ENCODE measurements at places on chromosomes 4 and X.
A peak's percentile ranks its signal among the peaks of the same experiment; 100 is the strongest.

DNA sequence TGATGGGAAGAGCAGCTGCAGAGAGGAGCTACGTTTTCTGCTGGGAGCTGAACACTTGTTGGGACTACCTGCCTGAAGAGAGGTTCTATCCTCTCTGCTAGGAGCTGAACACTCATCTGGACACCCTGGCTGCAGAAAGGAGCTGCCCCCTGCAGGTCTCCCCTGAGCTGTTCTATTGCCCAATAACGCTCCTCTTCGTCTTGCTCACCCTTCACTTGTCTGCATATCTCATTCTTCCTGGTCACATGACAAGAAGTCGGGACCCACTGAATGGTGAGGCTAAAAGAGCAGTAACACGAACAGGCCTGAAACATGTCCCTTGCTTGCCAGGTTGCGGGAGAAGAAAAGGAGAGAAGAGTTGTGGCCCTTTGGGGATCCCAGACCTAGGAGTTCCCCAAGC lies 27.8 kb downstream of the NAA11 start:
- no peak for DNase-seq

DNA sequence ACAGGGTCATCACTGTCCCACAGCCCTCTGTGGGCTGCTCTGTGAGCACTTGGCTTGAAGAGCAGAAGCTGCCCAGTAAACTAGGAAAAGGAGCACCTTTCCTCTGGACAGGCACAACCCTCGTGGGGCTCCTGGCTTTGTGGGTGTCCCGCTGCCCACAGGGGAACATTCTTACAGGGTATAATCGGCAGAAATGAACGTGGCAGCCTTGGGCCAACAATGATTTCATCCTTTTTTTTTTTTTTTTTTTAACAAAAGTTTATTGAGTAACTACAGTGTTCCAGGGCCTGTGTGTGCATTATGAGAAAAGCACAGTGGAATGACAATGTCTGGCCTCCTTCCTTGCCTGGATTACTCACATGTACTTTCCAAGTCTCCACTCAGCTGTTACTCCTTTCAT lies 197.2 kb downstream of the PDGFC start:
- DNase-seq: no peak

- DNase-seq: no peak
Observed at GRCh38 chr4:158609116-158609515, 62.6 kb downstream of the C4orf46 start.

DNA sequence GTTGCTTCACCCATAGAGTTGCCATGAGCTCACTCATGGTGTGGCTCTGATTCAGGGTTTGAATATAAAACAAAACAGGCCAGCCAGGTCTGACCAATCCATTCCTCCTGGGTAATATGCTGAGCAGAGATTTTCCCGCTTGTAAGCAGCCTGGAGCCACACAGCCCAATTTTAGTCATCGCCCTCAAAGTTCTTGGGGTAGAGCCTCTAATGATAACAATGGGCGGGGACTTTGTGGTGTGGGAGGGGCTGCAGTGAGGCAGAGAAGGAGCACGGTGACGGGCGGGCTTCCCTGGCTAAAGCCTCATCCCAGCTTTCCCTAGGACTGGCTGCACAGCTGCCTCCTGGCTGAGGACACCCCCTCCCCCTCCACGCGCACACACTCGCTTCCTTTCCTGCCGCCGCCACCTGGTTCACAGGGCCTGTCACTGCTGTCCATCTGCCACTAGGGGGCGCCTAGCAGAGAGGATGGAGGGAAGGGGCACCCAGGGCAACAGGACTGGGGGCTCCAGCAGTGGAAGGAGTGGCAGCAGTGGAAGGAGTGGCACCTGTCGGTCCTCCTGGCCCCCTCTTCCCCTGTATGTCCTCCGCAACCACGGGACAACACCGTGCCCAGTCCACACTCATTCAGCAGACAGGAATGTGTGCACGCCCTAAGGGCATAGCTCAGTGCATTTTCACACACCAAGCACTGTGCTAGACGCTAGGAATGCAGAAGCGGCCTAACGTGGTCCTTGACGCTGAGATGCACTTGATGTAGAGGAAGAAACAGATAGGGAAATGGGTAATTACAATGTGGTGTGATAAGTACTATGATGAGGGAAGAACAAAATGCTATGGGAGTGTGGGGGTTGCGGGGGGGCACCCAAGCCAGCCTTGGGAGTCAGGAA lies 26.8 kb downstream of the PRPS1 start:
- peak; percentile 66 for DNase-seq

DNA sequence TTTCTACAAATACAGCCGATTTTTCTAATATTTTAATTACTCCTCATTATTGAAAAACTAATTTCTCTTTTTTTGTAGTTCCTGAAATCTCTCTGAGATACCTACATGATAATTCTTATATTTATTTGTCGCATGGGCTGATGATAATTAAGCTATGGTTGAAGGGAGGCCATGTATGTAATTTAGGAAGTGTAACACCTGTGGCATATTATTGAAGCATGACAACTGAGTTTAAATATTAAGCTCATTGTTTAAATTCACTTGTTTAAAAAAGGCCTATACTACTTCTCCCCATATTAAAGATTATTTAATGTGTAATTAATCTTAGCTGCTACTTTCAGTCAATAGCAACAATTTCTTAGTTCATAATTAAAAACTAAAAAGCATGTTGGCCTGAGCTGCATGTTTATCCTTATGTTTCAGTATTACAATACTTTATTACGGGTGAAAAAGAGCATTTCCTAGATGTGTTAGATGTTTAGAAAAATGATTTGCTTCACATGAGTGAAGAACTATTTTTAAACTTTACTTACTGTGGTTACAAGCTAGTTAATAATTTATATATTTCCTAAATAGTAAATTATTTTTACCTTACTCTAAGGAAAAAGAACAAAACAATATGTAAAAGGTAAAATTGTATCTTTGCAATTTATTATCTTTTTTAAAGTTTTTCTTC lies 122.4 kb downstream of the RAP1GDS1 start:
- no peak for DNase-seq

DNA sequence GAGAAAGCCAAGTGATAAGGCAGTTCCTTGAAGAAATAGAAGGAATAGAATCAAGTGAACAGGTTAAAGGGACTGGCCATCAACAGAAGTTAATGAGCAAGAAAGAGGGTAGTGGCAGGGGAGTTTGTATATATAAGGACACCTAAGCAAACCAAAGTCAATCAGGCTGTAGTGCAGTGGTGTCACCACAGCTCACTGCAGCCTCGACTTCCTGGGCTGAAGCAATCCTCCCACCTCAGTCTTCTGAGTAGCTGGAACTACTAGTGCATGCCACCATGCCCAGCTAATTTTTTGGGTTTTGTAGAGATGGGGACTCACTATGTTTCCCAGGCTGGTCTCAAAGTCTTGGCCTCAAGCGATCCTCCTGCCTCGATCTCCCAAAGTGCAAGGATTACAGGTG lies 15.9 kb downstream of the ACOT9 start:
- no peak for DNase-seq

DNA sequence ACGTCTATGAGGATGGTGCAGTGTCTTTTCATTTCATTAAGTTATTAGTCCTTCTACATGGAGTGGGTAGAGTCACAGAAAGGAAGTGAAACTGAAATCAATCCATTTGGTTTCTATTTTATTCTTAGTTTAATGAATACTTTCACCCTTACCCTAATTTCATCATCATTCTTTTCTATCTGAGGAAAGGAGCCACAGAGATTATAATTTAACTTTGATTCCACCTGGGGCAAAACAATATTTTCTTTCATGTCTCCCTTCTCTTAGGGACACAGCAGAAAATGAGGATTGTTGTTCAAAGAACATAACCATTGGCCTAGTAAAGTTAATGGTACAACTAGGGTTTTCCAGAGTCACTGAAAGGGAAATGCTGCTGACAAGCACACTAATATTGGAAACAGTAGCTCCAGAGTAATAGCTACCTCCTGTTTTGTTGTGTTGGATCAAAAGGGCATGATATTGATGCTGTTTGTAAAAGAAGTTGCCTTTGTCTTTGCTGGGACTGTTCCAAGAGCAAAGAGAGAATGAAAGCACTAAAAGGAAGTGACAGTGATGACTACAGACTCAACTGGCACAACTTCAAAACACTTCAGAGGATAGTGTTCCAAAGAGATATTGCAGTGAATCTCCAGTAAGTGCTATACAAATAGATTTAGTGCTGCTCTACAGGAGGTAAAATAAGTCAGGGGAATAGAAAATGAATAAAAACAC lies 247.1 kb upstream of the PITX2 start:
- DNase-seq: no peak

DNA sequence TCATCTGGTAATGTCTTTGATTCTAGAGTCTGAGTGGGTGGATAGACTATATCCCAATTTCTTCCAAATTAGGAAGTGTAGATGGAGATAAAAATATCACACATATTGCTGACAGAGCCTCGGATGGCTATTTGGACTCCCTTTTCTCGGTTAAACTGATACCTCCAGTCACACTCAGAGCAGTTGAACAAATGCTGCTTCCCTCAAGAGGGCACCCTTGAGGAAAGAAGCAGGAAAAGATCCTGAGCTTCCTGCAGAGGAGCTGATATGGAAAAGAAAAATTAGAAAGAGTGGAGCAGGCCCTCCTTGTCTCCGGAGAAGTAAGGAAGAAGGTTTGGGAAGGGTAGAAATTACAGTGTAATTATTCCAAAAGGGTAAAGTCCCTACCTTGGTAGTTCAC lies 96.2 kb upstream of the CCSER1 start:
- no peak for DNase-seq

All from activated CD4-positive, alpha-beta T cell treated with anti-CD3 and anti-CD28 coated beads, Interleukin-2, Interleukin-4, amounts not matched to agents 100 ng/mL and 50 ng/mL, durations not matched to agents 16 hours and 8 hours (primary cell).